Heart left ventricle (tissue), 16 donors: ENCODE measurements at places on chromosomes 5 and 9. TPM values are rescaled to one million over a fixed set of nuclear protein-coding genes. Genes with fewer than 3 reads are reported as not detected.

DNA sequence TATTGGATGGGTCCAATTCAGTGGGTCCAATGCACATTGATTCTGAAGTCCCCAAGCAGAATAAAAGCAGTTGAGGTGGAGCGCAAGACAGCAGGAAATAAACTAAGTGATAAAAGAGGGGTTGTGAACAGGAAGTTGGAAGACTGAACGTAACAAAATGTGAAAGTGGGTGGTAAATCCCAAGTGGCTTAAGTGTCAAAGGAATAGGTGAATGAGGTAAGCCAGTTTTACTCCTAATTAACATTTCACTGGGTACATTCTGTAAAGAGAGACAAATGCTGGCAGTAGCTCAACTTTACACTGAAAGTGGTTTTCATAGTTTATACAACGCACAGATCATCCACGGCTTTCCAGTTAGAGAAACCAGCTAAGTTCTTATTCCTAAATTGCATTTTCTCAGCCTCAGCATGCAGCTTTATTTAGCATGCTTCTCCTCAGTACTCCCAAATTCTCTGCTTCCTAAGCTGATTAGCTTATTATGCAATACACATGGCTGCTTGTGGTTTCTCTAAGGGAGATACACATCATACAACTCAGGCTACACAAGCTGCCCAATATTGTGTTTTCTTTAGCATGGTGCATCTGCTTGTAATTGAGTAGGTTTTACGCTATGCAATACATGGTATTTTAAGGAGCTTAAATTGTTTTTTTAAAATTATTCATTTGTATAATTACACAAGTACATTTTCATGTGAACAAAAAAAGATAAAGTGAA lies 34.2 kb upstream of the HSD17B4 start:
- no peaks in the 10 kb centered on the region for H3K36me3 ChIP-seq
- H3K27ac ChIP-seq = no peak overlapping the region
- H3K4me1 ChIP-seq = no peaks in the 10 kb centered on the region
- H3K27me3 ChIP-seq = no peaks in the 10 kb centered on the region
- H3K4me3 ChIP-seq = no peak overlapping the region

DNA sequence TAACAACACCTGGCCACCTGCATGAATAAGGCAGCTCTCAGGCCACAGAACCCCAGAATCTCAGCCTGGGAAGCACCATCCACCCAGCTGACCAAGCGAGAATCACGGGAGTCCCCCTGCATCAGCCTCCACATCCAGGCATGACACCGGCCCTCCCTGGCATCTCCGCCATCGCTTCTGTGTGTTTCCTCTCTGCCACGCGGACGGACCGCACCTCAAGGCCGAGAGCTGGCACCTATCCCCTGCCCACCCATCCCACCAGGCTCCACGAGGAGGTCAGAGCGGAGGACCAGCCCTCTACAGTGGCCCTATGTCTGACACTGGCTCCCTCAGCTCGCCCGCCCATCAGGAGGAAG lies 134.7 kb downstream of the COL23A1 start:
- no peaks in the 10 kb centered on the region for H3K27me3 ChIP-seq
- no peaks in the 10 kb centered on the region for H3K36me3 ChIP-seq
- H3K4me1 ChIP-seq = no peaks in the 10 kb centered on the region
- no peak for DNase-seq
- H3K27ac ChIP-seq = no peak overlapping the region
- H3K4me3 ChIP-seq = no peak overlapping the region

DNA sequence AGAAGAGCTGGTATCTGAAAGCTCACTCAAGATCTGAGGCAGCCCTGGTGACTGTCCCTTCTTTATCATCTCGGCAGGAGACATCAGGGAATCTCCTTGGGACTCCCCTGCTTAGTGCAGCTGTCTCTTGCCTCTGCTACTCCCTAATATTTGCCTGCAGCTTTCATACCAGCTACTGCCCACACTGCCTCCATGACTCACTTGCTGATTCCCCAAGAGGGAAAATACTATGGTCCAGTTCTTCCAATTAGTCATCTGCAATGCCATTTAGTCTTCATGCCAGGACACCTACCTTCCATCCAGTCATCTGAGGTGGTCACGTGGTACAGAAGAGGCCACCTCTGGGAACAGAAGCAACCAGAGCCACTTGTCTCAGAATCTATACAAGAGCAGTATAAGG lies 270.8 kb downstream of the NTRK2 start:
- H3K36me3 ChIP-seq = no peaks in the 10 kb centered on the region
- H3K27me3 ChIP-seq = no peaks in the 10 kb centered on the region
- no peaks in the 10 kb centered on the region for H3K4me1 ChIP-seq
- no peak for DNase-seq
- H3K27ac ChIP-seq = no peak overlapping the region

GRCh38 chr5:154446195-154447088 lies 645 bp downstream of the SAP30L start:
- H3K27ac ChIP-seq = peak overlapping the region; percentile 87
- peak overlapping the region; percentile 98 for H3K4me3 ChIP-seq
- H3K4me1 ChIP-seq = peaks cover 37% of the 10 kb centered on the region
- peak; percentile 49 for DNase-seq
- no peaks in the 10 kb centered on the region for H3K27me3 ChIP-seq

IFNA5 gene
- polyA plus RNA-seq = not detected

GNA14 gene
- 0.79 TPM for polyA plus RNA-seq

SLC34A1 gene
- not detected for polyA plus RNA-seq

DNA sequence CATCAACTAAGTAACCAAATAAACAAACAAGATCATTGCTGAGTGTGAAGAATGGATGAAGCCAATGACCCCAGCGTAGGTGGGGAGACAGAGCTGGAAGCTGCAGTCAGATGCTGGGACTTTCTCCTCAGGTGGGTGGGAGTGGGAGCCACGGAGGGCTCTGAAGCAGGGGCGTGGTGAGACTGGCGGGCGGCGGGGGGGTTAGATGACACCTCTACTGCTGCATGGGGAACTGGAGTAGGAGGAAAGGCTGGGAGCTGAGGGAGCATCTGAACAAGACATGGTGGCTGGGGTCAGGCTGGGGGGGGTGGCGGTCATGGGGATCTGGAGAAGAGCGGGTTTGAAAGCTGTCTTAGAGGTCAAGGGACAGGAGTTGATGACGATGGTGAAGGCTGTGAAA lies 193.8 kb downstream of the C9orf50 start:
- no peak overlapping the region for H3K4me3 ChIP-seq
- H3K27ac ChIP-seq = no peak overlapping the region
- no peaks in the 10 kb centered on the region for H3K27me3 ChIP-seq
- H3K36me3 ChIP-seq = no peaks in the 10 kb centered on the region
- H3K4me1 ChIP-seq = peaks cover 11% of the 10 kb centered on the region

DNA sequence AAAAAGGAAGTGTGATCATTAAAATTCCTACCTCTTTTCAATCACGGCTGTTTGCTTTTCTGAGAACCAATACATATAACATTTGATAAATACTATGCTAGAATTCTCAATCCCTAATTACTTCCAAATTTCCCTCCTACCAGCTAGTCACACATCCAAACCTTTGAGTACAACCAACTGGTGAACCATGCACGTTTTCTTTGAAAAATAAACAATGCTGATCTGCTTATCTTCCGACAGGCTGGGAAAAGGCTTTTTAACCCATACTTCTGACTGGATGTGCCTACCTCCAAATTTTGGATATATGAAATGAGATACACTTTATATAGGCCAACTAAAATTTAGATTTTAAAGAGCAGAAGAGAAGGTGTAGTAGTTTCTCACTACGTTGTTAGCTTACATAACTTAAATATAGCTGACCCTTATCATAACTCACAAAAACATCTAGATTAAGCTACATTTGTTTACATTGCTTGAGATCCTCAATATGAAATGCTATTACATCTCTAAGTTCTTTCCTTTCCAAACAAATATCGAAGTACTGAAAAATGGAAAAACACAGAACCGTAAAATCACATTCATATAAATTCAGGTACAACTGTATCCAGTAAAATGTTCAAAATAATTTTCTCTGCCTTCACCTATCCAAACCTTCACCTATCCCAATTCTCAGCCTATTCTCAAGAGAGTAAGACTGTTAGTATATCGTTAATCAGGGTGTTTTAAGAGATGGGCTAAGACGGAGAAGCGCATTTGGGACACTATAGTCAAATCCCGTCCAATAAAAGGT lies 2.1 kb downstream of the NR3C1 start:
- peaks cover 12% of the 10 kb centered on the region for H3K36me3 ChIP-seq
- peak overlapping the region; percentile 99 for H3K27ac ChIP-seq
- peaks cover 56% of the 10 kb centered on the region for H3K4me1 ChIP-seq
- peak overlapping the region; percentile 86 for H3K4me3 ChIP-seq
- no peak for DNase-seq

DNA sequence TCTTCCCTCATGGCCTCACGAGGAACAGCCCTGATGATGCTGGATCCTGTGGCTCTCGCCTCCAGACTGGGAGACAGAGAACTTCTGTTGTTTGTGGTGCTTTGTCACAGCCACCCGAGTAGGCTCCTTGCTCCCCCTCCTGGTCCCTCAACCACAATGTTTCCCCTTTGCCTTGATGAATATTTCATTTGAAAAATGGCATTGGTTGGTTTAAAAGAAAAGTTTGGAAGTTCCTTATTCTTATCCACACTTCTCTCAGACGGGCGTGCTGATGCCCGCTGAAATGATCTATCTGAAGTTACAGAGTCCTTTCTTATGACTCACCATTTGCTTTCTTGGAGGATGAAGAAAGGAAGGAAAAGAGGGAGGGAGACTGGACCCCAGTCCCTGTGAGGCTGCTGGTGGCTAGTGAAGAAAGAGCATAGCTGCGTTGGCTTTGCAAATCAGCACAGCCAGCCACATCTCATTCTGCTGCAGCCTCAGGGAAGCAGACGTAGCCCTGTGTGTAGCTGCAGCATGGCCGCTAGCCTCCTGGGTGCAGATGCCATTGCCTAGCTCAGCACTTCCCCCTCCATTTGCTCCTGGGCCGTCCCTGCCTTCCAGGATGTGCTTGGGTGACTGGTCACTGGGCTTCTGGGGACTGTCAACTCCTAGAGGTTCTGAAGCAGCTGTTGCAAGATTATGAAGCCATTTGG lies 185.9 kb downstream of the ERCC6L2 start:
- peak overlapping the region; percentile 90 for H3K27ac ChIP-seq
- no peak overlapping the region for H3K4me3 ChIP-seq
- DNase-seq = no peak
- no peaks in the 10 kb centered on the region for H3K36me3 ChIP-seq

GRCh38 chr9:81627481-81627880 lies 61.9 kb downstream of the TLE1 start:
- H3K4me1 ChIP-seq = no peaks in the 10 kb centered on the region
- H3K36me3 ChIP-seq = peaks cover 27% of the 10 kb centered on the region
- H3K27ac ChIP-seq = no peak overlapping the region
- no peak for DNase-seq
- H3K4me3 ChIP-seq = no peak overlapping the region

- no peak overlapping the region for H3K4me3 ChIP-seq
- no peak overlapping the region for H3K27ac ChIP-seq
- H3K36me3 ChIP-seq = no peaks in the 10 kb centered on the region
- no peak for DNase-seq
- H3K4me1 ChIP-seq = no peaks in the 10 kb centered on the region
These were observed 48.1 kb downstream of the VAV2 start for GRCh38 chr9:133943781-133944745.

DNA sequence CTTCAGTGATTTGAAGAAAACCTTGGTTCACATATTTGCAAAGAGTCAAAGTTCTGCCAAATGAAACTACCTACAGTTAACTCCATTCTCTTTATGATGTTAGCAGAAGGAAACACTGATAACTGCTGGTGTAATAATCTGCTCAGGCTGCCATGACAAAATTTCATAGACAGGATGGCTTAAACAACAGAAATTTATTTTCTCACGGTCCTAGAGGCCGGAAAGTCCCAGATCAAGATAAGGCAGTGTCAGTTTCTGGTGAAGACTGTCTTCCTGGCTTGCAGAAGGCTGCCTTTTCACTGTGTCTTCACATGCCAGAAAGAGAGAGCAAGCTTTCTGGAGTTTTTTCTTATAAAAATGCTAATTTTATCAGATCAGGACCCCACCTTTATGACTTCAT lies 102.4 kb upstream of the PARP8 start:
- no peaks in the 10 kb centered on the region for H3K36me3 ChIP-seq
- H3K4me1 ChIP-seq = peaks cover 10% of the 10 kb centered on the region
- DNase-seq = no peak
- no peak overlapping the region for H3K27ac ChIP-seq
- H3K27me3 ChIP-seq = no peaks in the 10 kb centered on the region

GRCh38 chr5:58761407-58761806 lies 178.5 kb downstream of the RAB3C start:
- no peak overlapping the region for H3K4me3 ChIP-seq
- H3K36me3 ChIP-seq = no peaks in the 10 kb centered on the region
- peaks cover 12% of the 10 kb centered on the region for H3K4me1 ChIP-seq
- H3K27ac ChIP-seq = no peak overlapping the region
- H3K27me3 ChIP-seq = no peaks in the 10 kb centered on the region
- no peak for DNase-seq

DNA sequence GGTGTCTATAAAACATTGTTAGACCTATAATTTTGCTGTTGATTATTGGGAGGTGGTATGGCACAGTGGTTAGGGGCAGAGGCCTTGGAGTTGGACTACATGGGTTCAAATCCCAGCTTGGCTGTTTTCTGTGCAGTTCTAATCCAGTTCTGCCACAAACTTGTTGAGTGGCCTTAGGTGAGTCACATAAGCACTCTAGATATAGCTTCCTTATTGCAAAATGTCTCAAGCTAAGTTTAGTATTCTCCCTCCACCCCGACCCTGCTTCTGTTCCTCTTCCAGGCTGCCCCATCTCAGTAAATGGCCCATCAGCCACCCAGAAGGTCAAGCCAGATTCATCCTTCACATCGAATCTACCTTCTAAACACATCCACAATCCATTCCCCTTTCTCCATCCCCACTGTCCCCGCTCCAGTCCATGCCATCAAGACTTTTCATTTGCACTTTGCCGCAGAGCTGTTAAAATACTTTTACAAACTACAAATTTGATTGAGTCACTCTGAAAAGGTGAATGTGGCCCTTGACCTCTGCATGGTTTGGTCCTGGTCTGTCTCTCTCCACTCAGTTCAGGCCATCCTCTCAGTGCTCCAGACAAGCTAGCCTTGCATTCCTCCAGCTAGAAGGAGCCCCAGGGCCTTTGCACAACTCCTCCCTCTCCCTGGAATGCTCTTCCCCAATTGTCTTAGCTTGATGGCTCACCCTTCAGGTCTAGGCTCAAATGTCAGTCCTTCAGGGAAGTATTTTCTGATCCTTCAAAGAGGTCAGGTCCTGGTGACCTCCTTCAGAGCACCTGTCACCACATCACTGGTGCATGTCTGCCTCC lies 10.0 kb upstream of the HDHD3 start:
- H3K36me3 ChIP-seq = peaks cover 9% of the 10 kb centered on the region
- H3K4me1 ChIP-seq = no peaks in the 10 kb centered on the region
- no peak overlapping the region for H3K27ac ChIP-seq
- DNase-seq = no peak
- no peak overlapping the region for H3K4me3 ChIP-seq
- no peaks in the 10 kb centered on the region for H3K27me3 ChIP-seq

GRCh38 chr5:169149317-169149716 lies 151.6 kb downstream of the SLIT3 start:
- no peak overlapping the region for H3K4me3 ChIP-seq
- H3K27me3 ChIP-seq = no peaks in the 10 kb centered on the region
- DNase-seq = no peak
- no peaks in the 10 kb centered on the region for H3K4me1 ChIP-seq

ADAMTSL2 gene
- polyA plus RNA-seq = 2.3 TPM

KCTD16 gene
- not detected for polyA plus RNA-seq

DNA sequence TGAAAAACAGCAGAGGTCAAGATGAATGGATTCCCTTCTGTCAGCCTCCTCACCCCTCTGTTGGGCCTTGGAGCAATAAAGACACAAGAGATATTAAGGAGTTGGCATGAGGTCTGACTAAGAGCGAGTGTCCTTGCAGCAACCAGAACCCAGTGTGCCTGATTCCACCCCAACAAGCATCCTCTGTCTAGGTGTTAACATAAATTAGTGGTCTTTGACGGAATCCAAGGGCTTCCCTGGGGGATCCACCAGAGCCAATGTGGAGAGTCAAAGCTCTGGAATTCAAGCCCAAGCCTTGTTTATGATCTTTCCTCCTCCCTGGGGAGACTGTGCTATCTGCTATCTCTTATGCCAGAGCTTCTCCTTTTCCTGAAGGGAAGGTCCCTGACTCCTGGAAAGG lies 128.1 kb upstream of the SMIM23 start:
- no peak for DNase-seq
- no peak overlapping the region for H3K27ac ChIP-seq
